CD4-positive, alpha-beta T cell treated with Interleukin-4 for 1 hour (primary cell): ENCODE measurements at places on chromosomes 7 and 10.

DNA sequence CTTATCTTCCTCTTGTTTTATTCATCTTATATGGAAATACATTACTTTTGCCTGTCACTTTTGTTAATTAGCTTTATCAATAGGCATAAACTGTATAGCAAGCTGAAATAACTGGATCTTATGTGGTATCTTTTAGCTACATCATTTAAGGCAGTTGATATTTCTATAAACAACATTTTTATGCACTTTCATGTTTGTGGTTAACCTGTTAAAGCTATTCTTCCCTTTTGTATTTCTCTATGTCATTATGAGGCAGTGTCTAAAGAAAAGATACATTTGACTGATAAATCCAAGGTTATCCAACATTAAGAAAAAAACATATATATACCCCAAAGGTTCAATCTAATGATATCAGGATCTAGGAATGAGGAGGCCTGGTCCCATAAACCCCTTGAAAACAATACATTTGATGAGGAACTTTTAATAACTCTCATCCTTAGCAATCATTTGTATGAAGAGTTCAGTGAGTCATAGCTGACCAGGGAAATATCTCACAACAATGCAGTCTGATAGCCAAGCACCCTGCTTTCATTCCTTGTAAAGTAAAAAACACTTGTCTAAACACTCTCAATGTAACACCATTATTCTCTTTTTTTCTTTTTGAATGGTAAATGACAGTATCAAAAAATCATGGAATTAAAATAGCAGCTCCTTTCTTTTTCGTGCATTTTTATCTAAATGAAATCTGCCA is 300.9 kb downstream of the NEBL start:
- no peak for DNase-seq

DNA sequence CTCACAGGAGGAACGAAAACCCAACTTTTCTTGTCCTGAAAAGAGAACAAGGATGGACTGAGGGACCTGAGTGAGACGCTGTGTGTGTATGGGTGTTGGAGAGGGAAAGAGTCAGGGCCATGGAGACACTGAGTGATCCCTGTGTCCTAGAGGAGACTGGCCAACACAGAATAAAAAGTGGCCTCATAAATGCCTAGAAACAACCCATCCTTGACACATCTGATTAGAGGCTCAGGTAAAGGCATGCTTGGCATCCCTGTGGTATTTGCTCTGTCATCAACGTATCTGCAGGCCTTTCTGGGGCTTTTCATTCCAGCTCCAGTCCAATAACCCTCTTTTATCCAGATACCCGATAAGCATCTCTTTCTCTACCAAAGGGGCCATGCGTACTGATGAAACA is 86.3 kb downstream of the FGFR2 start:
- no peak for DNase-seq

GRCh38 chr7:149770728-149771636 is 2.4 kb downstream of the ZNF467 start:
- no peak for DNase-seq

DNA sequence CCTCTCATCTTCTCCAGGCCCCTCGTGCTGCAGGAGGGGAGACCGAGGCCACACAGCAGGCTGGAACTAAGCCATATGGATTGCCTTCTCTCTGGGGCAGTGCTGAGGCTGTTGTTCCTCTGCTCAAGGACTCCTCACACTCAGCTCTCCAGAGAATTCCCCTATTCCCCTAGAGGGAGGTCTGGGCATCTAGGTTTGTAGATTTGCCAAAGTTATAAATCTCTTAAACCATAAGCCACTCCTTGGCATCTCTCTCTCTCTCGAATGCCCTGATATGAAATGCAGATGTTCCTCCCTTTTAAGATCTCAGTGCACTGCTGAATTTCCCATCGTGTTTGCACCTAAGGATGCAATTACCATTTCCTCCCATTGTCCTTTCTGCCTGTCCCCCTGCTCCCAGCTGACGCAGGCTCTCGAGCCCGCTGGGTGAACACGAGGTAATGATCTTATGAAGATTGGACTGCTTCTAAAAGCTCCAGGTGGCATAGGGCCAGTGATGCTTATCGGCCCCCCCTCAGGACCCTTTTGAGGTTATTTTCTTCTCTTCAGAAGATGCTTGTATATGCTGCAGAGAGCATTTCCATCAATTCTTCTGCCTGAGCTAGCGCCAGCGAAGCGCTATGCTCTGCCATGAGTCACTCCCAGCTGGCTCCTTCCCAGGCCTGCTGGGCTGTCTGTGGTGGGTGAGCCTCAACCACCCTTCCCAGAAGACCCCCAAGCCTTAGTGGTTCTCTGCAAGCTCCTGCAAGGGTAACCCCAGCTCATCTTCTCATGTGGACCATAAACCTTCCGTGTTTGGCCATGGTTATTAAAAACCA is 41.6 kb upstream of the AQP1 start:
- no peak for DNase-seq

DNA sequence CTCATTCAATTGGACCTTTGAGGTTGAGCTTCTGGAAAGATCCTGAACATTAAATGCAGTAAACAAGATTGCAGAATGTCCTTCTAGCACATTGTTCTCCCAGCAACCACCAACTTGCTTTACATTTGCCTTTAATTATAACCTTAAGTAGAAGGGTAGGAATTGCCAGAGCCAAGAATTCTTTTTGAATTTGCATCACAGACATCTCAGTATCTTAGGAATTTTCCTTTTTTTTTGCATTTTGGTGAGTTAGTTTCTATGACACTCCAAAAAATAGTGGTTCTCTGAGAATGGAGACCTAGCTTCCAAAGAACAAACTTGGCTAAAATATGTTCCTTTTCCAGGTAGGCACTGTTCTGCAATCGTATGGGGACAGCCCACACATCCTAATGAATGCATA is 456.0 kb downstream of the GATA3 start:
- DNase-seq = no peak

DNA sequence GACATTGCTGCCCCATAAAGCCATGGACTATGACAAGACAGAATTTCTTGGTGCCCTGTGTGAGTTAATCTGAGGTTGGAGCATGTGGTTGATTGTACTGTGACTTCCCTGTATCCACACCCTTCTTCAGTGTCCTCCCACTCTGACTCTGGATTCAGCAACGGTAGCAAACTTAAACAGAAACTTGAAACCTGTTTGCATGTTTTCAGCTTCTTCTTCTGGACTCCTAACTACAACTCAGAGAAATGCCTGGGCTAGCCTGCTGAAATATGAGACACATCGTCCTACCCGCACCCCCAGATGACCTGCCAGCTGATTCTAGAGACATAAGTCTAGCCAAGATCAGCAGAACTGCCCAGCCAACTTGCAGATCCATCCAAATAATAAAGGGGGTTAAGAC is 78.4 kb downstream of the IPMK start:
- DNase-seq = no peak

- DNase-seq = no peak
Measured at GRCh38 chr10:71077796-71078453, 134.4 kb upstream of the UNC5B start.

GRCh38 chr10:105409370-105409769 is 768.3 kb downstream of the SORCS3 start:
- DNase-seq = no peak
